ENCODE measurements at places on chromosomes 6 and 20. TPM values are rescaled to one million over a fixed set of nuclear protein-coding genes. Genes with fewer than 3 reads are reported as not detected.

GRCh38 chr6:152267967-152268845 is 369.0 kb downstream of the SYNE1 start:
- H3K4me3 ChIP-seq, result no peak overlapping the region
- peaks cover 39% of the 10 kb centered on the region for H3K4me1 ChIP-seq
- H3K27me3 ChIP-seq, result no peaks in the 10 kb centered on the region
- DNase-seq, result peak; percentile 69
- no peak overlapping the region for H3K27ac ChIP-seq

GRCh38 chr6:154127657-154128056 is 88.6 kb downstream of the OPRM1 start:
- H3K4me3 ChIP-seq, result no peak overlapping the region
- DNase-seq, result no peak
- no peaks in the 10 kb centered on the region for H3K4me1 ChIP-seq
- H3K27me3 ChIP-seq, result no peaks in the 10 kb centered on the region

DNA sequence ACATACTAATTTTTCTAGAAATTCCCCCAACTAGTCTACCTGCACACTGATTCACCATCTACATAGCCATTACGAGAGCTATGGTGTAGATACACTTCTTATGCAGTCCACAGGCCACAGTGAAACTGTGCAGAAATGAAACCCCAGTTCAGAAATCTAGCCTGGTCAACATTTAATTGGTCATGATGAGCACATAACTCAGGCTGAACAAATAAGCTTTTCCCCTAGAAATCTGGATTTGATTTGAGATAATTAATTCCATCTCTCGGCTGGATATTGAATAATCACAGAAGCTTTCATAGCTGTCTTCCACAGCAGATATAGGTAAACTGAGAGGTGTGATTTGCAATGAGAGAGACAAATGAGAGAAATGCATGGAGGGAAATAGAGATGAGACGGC is 22.6 kb upstream of the TINAG start:
- H3K27ac ChIP-seq, result no peak overlapping the region
- H3K27me3 ChIP-seq, result no peaks in the 10 kb centered on the region
- no peak overlapping the region for H3K4me3 ChIP-seq
- peaks cover 55% of the 10 kb centered on the region for H3K4me1 ChIP-seq
- H3K36me3 ChIP-seq, result no peaks in the 10 kb centered on the region

- H3K4me1 ChIP-seq, result peaks cover 12% of the 10 kb centered on the region
- no peaks in the 10 kb centered on the region for H3K27me3 ChIP-seq
- no peak overlapping the region for H3K27ac ChIP-seq
- no peak overlapping the region for H3K4me3 ChIP-seq
Measured at GRCh38 chr20:53677447-53678314, 84.0 kb upstream of the ZNF217 start.

DNA sequence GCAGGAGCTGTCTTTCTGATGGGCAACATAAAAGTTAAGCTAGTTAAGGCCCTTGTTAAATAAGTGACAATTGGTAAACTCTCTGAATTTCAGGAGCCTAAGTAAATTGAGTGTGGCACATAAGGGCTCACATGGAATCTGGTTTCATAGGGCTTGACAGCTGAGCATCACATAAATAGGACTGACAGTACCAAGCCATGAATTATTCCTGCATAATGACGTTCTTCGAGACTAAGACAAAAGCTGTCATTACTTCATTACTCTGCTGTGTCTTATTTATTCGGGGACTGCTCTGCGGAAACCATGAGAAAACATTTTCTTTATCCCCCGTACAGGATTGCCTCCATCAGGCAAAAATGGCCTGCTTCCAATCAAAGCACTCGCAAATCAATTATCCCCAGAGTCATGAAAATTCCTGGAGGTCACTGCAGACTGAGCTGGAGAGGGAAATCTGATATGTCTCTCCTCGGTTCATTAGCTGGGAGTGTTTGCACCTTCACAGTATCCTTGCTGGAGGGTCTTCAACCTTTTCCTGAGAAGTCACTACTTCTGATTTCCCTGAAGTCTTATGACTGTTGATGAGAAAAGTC is 311.4 kb downstream of the CDH26 start:
- no peak for DNase-seq
- H3K4me3 ChIP-seq, result no peak overlapping the region
- H3K4me1 ChIP-seq, result no peaks in the 10 kb centered on the region

DNA sequence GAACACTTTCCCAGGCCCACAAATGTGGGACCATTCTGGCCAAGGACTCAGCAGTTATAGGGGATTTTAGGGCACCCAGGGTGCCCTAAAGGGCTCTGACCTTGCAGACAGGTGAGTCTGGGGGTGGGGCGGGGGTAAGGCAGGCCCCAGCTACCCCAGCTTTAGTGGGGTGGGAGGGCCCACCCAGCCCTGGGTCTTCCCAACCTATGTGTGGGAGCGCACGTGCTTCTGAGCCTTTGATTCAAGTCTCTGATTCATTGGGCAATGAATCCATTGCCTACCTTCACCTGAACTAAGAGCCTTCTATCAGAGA is 958 bp downstream of the SERPINB1 start:
- H3K36me3 ChIP-seq, result peaks cover 22% of the 10 kb centered on the region
- peaks cover 55% of the 10 kb centered on the region for H3K4me1 ChIP-seq
- H3K4me3 ChIP-seq, result peak overlapping the region; percentile 81
- H3K27me3 ChIP-seq, result no peaks in the 10 kb centered on the region
- DNase-seq, result no peak

- H3K4me3 ChIP-seq, result no peak overlapping the region
- DNase-seq, result no peak
- 0 out of 2 replicates have a peak overlapping the region, but pooled peaks have one; percentile 5 for H3K27ac ChIP-seq
- no peaks in the 10 kb centered on the region for H3K36me3 ChIP-seq
- H3K4me1 ChIP-seq, result peaks cover 44% of the 10 kb centered on the region
- no peaks in the 10 kb centered on the region for H3K27me3 ChIP-seq
Measured at GRCh38 chr6:89954721-89955148, 60.5 kb downstream of the GJA10 start.

The RAD21L1 gene
- total RNA-seq, result 0.11 TPM

Measured in PC-3 (cell line).